ENCODE measurements at places on chromosomes 13 and 19.

DNA sequence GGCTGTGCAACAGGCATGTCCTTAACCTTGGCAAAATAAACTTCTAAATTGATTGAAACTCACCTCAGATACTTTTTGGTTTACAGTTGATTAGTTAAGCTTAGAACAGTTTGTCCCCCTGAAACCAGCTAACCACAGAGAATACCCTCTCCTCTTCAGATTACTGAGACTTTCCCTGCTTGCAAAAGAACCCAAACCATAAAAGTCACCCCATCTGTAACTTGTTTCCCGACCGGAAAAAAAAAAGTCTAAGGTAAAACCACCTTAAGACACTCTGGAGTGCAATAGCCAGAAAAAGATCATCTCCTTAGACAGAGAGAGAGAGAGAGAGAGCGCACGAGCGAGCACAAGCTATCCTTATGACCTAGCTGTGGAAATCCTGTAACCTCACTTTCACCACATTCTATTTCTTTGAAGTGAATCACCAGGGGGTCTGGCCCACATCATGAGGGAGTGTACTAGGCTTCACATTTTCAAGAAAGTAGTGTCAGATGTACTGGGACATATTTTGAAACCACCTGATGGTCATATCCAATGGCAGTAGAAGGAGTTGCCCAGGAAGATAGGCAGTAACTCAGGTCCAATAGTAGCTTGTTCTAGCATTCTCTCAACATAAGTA lies 11.1 kb upstream of the GTF2F2 start:
- DNase-seq = no peak

GRCh38 chr13:83895994-83896580 lies 13.8 kb upstream of the SLITRK1 start:
- no peak for DNase-seq

DNA sequence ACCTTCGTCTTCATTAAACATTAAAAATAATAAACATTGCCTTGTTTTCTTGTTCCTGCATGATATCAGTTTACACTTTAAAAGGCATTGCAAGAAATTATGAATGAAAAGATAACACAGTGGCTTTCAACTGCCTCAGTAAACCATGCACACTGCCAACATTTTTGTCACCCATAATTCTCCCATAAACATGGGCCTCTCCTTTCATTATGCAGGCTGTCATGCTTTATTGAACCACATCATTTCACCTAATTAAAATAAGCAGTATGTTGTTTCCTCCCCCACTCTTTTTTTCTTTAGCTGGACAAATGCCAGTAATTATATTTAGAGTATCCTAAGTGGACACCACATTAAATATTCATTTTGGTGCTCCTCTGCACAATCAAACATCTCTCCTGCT lies 1566.5 kb upstream of the SLC10A2 start:
- no peak for DNase-seq

DNA sequence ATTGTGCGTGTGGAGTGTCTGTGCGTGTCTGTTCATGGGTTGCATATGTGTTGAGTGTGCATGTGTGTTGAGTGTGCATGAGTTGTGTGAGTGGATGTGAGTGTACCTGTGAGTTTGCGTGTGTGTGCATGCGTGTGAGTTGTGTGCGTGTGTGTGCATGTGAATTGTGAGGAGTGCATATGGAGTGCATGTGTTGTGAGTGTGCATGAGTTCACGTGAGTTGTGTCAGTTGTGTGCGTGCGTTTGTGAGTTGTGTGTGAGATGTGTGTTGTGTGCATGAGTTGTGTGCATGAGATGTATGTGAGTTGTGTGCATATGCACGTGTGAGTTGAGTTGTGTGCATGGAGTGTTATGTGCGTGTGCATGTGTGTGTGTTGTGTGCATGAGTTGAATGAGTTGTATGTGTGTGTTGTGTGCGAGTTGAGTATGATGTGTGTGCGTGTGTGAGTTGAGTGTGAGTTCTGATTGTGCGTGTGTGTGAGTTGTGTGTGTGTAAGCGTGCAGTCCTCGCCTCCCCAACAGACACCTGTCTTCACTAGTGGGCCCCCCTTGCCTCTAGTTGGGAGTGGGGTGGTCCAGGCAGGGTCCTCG lies 29.3 kb downstream of the TFDP1 start:
- DNase-seq = no peak

DNA sequence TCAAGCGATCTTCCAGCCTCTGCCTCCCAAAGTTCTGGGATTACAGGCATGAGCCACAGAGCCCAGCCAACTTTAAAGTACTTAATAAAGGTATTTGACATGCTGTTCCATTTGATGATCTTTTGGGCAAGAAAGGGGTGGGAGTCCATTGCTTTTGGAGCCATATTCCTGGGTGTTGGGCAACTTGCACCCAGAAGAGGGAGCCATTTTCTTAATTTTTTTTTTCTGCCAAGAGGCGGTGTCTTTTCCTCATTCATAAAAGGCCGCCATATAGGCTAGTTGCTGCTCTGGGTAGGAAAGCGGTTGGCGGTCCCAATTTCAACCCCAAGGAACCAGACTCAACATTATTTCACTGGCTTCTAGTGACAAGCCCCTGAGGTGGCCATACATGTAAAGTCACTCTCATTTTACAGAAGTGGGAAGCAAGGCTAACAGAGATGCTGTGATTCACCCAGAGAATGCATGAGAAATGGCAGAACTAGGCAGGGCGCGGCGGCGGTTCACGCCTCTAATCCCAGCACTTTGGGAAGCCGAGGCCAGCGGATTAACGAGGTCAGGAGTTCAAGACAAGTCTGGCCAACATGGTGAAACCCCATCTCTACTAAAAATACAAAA lies 139.6 kb downstream of the CACNA1A start:
- peak; percentile 4 for DNase-seq

DNA sequence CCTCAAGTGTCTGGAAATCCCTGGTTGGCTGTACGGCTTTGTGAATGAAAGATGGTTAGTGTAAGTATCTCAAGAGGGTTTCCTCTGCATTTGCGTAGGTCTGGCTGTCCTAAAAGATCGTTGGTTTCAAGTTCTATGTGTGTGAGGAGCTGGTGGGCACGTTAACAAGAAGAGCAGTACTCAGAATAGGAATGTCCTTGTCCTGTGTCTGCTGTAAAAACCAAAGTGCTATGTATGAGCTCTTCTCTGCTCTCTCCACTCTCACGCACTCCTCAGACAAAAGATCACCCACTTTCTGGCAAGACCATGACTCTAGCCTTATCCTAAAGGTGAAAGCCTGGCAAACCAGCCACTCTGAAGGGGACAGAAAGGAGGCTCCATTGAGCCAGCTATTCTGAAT lies 39.1 kb downstream of the USP12 start:
- no peak for DNase-seq

- DNase-seq = no peak
These were observed 958 bp upstream of the OBI1 start for GRCh38 chr13:78659732-78660494.

DNA sequence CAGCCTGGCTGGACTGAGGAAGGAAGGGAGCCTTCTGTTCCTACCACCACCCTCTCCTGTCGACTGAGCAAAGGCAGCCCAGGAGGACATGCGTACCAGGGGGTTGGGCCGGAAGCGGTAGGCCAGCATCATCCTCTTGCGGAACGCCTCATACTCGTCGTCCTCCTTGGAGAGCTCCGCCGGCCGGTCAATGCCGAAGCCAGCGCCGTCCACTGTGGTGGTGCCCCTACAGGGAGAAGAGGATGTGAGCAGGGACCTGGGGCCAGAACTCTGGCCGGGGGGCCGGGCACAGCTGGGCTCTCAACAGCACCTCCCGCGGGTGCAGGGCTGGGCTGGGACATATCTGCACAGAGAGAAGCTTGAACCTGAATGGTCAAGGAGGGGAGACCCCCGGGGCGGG lies 3.8 kb upstream of the TM6SF2 start:
- DNase-seq = no peak

DNA sequence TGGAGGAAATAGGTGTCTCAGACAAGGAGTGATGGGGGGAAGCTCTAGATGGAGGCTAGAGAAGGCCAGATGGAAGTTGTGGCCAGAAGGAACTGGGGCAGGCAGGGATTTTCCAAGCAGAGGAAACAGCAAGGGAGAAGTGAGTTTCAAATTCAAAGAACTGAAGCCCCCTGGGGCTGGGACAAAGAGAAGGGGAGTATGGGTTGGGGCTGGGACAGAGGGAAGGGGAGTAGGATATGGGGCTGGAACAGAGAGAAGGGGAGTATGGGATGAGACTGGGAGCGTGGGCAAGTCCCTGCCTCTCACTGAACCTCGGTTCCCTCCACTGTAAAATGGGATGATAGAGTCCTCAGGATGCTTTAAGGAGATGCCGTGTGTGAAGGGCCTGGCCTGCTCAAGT lies 1.9 kb upstream of the GTF2F1 start:
- DNase-seq = no peak

DNA sequence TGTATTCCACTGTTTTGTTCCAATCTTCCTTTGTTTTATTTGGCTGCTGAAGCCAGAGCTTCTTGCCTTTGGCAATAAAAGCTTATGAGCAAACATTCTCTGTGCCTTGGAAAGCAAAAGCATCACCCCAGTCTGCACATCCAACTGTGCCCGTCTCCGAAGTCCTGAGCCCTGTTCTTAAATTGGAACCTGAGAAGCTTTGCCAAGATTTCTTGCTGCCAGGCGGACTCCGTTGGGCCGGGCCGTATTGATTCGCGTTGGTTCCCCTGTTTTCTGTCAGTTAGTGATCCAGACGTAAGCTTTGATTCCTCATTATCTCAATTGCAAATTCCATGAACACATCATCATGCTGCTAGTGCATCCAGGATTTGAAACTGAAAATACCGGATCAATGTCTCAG lies 793.0 kb downstream of the OLFM4 start:
- no peak for DNase-seq

GRCh38 chr13:27796544-27797227 lies 4.4 kb downstream of the GSX1 start:
- no peak for DNase-seq

- no peak for DNase-seq
These were observed 44.3 kb upstream of the N4BP2L1 start for GRCh38 chr13:32472194-32472621.

GRCh38 chr19:45884682-45885555 lies 1.0 kb downstream of the IRF2BP1 start:
- DNase-seq = peak; percentile 39

GRCh38 chr13:59468396-59468795 lies 695.3 kb downstream of the DIAPH3 start:
- DNase-seq = no peak

DNA sequence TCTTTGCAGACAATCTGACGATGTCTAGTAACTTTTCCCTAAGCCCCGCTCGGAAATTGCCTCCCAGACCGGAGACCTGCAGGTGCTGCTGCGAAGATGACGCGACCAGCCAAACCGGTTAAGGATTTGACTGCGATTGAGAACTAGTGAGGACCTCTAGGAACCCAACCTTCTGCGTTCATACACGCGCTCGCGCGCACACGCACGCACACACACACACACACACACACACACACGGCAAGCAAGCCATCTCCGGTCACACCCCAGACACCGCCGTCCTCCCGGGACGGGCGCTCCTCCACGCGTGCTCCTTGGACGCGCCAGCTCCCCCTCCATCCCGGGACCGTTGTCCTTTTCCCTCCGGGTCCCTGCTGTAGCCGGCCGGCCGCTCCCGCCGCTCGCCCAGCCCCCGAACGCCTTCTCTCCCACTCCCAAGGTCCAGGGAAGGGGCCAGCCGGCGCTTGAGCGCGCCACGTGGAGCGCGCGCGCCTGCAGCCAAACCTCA lies 1.2 kb downstream of the TBC1D4 start:
- peak; percentile 61 for DNase-seq

- no peak for DNase-seq
These were observed 3.1 kb downstream of the SLC25A15 start for GRCh38 chr13:40792284-40793051.

DNA sequence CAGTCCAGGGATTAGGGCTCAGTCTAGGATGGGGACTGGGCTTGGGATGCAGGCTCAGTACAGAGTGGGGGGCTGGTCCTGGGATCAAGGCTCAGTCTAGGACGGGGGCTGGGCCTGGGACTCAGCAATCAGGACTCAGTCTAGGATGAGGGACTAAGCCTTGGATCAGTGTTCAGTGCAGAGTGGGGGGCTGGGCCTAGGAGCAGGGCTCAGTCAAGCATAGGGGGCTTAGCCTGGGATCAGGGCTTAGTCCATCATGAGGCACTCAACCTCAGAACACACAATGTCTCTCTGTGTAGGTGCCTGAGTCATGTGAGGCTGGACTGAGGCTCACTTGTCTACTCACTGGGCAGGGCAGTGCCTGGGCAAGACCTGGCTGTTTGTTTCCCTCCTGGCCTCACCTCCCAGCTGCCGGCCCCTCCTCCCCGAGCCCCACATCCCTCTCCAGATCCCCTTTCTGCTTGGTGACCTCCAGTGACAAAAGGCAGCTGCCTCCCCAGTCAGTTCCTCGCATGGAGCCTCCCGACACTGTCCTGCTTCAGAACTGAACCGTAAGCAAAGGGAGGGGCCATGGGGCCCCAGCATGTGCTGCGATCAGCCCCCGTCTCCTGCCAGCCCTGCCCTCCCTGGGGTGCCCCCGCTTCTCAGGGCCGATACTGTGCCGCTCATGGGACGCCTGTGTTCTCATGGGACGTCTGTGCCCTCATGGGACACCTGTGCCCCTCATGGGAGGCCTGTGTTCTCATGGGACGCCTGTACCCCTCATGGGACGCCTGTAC lies 6.5 kb upstream of the S1PR4 start:
- DNase-seq = no peak

Measured in nephron progenitor cell (in vitro differentiated cells).